ENCODE measurements at places on chromosomes 7 and 10.

DNA sequence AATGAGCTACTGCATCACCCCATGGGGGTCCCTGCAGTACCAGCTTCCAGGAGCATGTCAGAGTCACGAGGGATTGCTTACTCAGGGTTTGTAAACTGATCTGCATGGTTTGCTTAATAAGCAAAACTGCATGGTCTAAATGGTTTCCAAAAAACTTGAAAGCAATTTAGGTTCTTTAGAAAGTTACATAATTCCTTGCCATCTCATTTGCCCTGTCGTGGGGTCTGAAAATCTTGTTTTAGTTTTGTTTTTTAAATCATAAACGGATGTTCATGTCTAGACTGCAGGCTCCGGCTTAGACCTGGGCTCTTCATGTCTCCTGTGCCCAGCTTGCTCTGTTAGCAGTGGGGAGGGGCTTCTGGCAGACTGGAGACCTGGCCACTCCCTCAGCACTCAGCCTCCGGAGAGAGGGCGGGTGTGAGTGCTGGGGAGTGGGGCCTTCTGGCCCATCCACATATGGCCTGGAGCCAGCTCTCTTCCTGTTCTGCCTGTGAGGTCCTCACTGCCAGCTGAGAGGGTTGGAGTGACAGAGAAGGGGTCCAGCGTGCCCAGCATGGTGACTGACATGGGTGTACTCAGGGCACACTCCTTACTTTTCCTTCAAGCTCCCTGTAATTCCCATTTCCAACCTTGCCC is 17.5 kb downstream of the PRF1 start:
- peak; percentile 39 for DNase-seq

DNA sequence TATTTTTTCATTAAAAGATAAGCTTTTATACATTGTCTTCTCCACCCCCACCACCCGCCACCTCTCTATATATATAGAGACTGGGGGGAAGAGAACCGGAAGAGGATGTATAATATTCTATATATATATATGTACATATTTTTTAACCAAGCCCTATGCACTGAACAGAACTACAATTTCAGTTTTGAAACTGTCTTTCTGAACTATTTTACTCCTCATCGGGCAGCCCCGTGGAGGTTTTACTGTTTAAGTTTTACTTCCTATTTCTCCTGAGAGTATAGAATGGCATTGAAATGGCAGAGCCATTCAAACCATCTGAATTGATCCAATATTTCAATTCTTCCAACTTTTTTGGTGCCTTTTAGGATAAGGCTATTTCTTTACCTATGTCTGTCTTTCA is 1047.1 kb downstream of the NRG3 start:
- DNase-seq: no peak

- DNase-seq: no peak
Measured at GRCh38 chr10:77548157-77548556, 89.5 kb downstream of the KCNMA1 start.

DNA sequence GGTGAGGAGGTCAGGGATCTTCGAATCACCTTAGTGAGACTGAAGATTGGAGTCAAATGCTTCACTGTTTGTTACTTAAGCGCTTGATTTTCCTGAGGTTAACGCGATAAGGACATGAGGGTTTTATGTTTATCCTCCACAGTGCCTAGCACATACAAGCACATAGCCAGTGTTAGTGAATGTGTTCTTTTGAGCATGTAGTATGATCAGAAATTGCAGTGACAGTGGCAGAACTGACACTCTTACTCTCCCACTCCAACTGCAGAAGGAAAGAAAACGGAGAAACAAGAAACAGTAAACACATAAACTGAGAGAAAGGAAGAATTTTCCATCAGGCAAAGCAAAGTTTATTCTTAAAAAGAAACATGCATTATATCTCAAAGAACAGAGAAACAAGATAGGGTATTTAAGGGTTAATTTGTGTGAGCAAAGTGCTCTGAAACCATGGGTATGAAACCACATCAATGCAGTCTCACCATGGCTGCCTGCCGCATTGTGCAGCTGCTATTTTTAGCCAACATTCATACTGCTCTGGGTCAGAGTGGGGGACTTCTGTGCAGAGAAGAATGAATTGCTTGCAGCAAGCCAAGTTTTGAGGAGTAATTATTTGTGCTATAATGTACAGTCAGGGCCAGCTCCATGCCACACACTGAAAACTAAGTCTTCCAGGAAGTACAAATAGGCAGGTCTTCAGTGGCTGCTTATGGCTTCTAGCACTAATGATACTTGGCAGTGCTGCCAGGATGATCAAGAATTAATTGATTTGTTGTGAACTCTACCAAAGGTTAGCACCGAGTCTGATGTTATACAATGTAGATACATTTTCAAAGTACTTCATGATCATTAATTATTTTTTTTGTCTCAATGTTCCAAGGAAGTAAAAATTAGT is 152.0 kb downstream of the MACC1 start:
- DNase-seq: no peak

GRCh38 chr10:58210160-58210559 is 57.5 kb downstream of the IPMK start:
- no peak for DNase-seq

DNA sequence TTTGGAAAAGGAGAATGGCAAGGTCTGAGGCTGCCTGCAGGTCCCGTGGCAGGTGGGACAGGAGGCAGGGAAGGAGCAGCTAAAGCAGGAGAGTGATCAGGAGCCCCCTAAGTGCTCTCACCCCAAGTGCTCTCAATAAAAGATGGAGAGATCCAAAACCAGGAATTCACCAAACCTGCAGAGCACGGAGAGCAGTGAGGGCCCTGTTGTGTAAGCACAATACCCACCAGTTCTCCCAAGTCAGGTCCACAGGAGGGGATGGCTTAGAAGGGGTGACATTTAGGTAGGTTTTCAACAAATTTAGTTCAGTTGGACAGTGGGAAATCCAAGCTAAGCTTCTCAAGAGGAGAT is 40.8 kb downstream of the GNA12 start:
- no peak for DNase-seq

DNA sequence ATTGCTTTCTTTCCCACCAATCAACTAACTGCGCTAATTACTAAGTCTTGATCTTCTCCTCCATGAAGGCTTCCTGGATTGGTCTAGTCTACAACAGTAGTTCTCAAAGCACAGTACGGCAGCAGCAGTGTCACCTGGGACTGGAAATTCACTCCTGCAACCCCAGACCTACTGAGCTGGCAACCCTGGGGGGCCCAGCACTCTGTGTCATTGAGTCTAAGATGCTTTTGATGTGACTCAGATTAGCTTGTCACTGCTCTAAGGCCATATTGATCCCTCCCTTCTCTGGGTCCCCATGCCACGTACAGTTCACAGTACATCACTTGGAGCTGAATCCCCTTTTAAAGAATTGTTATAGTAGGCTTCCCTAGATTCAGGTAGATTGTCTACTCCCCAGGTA is 65.7 kb upstream of the KMT2C start:
- no peak for DNase-seq

DNA sequence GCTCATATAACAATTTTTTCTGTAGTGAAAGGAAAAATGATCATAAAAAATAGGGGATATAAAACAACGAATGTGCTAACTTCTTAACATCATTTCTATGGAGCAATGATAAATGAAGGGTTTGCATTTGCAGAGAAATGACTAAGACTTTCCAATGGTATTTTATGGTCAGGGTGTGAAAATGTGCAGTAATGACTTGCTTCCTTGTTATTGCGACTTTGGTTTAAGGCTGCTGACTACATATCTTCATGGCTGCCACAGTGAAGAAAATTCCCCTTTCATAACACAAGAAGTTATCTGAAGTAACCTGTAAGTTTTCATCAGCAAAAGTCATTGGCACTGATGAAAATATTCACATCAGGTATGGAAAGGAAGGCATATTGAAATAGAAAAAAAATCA is 166.1 kb upstream of the NRG3 start:
- DNase-seq: no peak

GRCh38 chr10:60479305-60480020 is 89.8 kb upstream of the ANK3 start:
- no peak for DNase-seq

Data from left renal pelvis (tissue), 4 donors.